ENCODE measurements at places on chromosomes 3 and 15.

DNA sequence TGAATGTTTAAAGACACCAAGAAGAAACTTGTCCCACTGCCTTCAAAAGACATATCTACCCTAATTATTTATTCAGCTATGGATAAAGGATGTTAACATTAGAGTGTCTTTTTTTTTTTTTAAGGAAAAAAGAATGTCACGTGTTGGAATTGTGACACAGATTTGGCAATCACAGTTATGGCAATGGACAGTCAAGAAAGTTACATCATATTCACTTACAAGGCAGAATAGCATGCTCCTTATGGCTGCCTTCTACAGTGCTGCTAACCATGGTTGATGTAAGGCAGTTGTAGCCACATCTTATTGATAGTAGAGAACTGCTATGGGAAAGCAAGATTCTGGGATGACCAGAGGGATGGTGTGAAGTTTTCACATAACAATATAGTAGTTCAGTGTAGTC, 128.8 kb upstream of the ZBTB20 start:
- DNase-seq: no peak

DNA sequence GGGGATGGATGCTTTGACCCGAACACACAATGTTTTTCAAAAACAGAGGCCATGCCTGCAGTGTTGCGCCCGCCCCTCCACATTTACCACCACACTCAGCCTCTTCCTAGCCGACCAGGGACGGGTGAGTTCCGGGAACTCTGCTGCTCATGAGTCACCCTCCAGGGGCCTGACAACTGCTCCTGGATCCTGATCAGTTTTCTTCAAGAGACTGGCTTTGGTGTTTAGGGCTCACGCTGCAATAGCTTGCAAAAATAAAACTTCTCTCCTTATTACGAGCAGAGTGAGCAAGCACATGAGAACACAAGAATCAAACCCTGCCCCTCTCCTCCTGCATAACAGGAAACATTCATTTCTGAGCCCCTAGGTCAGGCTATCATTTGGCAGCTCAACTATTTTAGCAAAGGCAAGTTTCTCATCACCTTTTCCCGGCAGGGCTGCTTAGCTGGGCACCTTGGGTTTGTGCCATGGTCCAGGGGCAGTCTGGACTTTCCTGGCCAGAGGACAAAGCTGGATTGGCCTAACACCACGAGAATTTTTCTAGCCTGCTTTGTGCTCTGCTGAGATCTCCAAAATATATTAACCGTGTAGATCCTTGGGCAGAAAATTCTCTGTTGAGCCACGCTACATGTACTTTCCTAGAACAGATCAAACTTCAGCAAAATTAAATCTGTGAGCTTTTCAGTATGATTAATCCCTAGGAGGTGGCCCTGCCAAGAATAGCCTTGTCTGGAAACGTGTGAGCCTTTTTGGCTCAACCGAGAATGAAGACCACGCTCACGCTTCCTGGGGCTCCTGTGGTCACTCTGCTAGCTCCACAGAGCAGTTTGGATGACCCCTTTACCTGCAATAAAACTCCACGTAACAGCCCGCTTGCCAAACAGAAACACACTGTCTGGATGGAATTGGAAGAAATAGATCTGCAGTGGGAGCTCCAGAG, 52.7 kb upstream of the SPATA12 start:
- DNase-seq: peak; percentile 70

GRCh38 chr3:120558771-120559241, 37.3 kb upstream of the NDUFB4 start:
- DNase-seq: peak; percentile 97

DNA sequence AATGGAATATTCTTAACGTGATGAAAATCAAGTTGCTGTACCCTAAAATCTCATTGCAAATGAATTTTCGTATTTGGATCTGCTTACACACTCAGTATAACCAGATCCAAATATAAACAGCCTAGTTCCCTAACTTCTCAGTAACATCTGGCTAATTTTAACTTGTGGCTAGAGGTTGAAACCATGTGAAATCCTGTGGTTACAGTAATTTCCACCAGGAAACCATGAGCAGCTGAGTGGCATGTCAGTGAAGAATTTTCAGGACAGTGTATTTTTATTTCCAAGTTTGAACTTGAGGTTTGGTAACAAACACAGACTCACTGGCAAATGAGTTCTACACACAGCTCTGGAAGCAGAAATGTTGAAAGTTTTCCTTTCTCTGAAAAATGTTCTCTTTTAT, 754.1 kb downstream of the NR2F2 start:
- no peak for DNase-seq

DNA sequence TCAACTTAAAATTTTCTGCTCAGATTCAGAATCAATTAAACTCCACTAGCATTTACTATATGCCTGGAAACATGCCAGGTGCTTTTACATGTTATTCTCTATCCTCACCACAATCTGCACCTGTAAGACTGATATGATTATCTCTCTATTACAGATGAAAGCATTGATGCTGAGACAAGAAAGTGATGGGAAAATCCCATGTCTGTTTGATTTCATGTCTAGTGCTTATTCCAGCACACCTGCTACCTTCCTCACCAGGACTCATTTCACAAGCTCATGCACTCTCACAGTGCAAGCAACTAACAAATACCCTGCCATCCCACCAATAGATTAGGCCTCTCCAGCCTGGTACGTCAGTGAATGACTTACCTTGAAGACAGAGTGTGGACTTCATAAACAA, 25.0 kb upstream of the BCL6 start:
- DNase-seq: peak; percentile 67

- no peak for DNase-seq
Measured at GRCh38 chr3:36790765-36791164, 26.4 kb upstream of the DCLK3 start.

- no peak for DNase-seq
Measured at GRCh38 chr3:70919661-70920060, 607.2 kb upstream of the MDFIC2 start.

Measured in activated CD4-positive, alpha-beta T cell treated with anti-CD3 and anti-CD28 coated beads, Interleukin-2, amount 10 ng/mL, durations not matched to agents 24 days and 14 days (primary cell).